RPMI7951 (cell line): ENCODE measurements at places on chromosomes 2 and 18. TPM values are rescaled to one million over a fixed set of nuclear protein-coding genes. Genes with fewer than 3 reads are reported as not detected.

MTA3 gene
- total RNA-seq: 22.9 and 28.0 TPM in 2 replicates

- no peak for DNase-seq
Observed at GRCh38 chr2:3703236-3703756, at the start of gene DCDC2C. Gene DCDC2C (plus strand): TSS chr2:3703575. CDS start chr2:3703752, 177 bp downstream.

DNA sequence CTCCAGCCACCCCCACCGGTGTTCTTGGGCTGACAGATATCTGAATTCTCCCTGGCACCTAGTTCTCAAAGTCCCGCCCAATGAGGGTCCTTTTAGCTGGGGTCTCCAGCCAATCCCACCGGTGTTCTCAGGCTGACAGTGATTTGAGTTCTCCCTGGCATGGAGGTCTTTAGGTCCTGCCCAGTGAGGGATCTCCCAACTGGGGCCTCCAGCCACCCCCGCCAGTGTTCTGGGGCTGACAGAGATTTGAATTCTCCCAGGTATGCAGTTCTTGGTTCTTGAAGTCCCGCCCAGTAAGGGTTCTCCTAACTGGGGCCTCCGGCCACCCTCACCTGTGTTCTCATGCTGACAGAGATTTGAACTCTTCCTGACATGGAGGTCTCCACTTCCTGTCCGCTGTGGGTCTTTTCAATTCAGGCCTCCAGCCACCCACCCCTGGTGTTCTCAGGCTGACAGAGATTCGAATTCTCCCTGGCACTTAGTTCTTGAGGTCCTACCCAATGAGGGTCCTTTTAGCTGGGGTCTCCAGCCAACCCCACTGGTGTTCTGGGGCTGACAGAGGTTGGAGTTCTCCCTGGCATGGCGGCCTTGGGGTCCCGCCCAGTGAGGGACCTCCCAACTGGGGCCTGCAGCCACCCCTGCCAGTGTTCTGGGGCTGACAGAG lies 154.6 kb downstream of the ANKRD36 start:
- DNase-seq: peak; percentile 1

DNA sequence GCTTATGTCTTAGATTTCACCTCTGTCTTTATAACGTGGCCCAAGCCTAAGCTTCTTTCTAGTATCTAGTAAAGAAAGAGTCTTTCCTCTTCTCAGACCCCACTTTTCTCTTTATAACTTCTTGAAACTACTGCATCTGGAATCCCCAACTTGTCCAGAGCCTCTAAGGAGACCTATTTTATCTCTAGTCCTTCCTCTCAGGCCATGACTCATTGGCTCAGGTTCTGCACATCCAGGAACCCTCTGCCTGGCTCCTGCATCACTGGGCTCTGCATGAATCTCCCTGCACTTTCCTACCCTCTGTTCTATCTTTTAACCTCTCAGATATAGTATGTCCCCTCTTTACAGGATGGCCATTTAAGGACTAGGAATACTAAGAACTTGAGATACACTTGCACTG lies 124.7 kb downstream of the DNAH6 start:
- no peak for DNase-seq

SEPTIN10 gene
- 107 and 124 TPM in 2 replicates for total RNA-seq

EDAR gene
- total RNA-seq: not detected in 2 replicates

TNFAIP6 gene
- 7.3 and 8.8 TPM in 2 replicates for total RNA-seq

DNA sequence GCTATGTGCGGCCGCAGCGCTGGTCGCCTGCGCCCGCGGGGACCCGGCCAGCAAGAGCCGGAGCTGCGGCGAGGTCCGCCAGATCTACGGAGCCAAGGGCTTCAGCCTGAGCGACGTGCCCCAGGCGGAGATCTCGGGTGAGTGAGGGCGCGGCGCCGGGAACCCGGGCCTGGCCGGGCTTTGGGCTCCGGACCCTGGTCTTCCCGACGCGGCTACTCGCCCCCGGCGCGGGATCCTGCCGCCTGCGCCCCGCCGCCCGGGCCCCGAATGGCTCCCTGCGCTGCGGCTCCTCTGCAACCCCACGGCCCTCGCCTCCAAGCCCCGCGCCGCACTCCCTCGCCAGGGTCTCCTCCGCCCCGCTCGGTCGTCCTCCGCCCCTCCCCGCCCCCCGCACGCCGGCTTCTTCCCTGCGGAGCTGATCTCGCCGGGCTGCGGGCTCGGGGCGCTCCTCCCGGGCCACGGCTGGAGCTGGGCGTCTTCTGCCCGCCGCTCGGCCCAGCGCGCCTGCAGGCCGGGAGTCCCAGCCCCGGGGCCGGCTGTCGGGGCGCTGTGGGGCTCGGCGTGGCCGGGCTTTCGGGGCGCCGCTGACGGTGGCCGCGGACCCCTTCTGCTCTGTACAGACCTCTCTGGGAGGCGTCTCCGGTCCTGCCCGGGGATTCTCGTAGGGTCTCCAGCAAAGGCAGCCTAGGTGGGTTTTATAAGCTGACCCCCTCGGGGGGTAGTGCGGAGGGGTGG lies 652 bp downstream of the GPC1 start:
- no peak for DNase-seq

TSGA10 gene
- 2.8 and 3.6 TPM in 2 replicates for total RNA-seq

EHBP1 gene
- 32.9 and 33.8 TPM in 2 replicates for total RNA-seq

DNA sequence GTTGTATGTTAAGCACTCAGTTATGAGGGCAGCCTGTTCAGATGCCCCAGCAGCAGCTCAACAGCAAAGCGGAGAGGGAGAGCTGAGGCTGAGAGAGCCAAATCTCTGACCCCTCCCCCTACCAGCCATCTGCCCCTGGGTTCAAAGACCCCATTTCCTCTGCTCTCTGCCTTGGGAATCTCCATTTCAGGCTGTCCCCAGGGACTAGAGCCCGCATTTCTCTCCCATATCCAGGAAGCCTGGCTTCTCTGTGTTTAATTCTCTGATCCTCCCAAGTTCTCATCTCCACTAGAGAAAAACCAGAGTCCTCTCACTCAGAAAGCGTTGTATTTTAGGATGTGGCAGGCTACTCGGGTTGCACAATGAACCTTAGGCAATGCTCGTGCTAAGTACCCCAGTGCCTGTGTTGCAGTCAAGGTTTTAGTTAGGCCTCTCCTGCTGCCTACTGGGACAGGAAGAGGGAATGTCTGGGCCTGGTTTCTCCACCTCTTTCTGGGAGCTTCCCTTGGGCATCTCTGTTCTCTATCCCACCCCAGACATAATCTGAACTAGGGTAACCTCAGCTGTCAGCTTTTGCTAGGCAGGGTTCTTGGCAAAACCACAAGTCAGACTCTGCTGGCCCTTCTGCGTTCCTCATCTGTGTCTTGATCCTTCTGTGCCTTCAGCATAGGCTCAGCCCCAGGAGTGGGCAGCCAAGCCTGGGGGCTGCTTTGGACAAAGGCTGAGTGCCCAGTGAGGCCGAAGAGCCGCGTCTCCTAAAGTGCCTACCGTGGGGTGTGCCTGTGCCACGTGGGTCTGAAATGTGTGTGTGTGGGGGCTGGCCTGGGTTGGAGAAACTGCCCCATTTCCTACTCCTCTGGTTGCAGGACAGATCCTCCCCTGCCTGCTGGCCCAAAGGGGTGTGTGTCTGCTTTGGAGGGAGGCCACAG lies 96.8 kb downstream of the STPG4 start:
- DNase-seq: peak; percentile 72

- DNase-seq: peak; percentile 33
Observed at GRCh38 chr2:196925768-196926561, 542 bp downstream of the PGAP1 start.

- DNase-seq: peak; percentile 86
Observed at GRCh38 chr2:71498261-71498701, 44.9 kb downstream of the DYSF start.

DNA sequence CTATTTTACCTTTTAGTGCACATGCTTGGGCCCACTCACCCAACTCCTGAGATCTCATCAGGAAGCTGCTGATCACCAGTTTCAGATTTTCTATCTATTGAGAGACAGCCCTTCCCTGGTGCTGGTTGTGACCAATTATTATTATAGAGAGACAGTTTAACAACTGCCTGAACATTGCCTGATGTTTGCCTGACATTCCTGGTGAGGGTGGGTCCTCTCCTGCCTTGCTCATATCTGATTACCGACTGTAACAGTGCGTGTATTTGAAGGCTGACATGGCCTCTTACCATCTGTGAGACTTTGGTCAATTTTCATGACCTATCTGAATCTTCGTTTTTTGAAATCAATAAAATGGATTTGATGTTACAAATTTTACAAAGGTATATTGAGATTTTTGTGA lies 39.0 kb downstream of the FAM171B start:
- no peak for DNase-seq

- DNase-seq: no peak
Observed at GRCh38 chr2:43486603-43487002, 109.2 kb downstream of the THADA start.

GRCh38 chr2:177530561-177530960 lies 138.0 kb downstream of the AGPS start:
- DNase-seq: no peak

DNA sequence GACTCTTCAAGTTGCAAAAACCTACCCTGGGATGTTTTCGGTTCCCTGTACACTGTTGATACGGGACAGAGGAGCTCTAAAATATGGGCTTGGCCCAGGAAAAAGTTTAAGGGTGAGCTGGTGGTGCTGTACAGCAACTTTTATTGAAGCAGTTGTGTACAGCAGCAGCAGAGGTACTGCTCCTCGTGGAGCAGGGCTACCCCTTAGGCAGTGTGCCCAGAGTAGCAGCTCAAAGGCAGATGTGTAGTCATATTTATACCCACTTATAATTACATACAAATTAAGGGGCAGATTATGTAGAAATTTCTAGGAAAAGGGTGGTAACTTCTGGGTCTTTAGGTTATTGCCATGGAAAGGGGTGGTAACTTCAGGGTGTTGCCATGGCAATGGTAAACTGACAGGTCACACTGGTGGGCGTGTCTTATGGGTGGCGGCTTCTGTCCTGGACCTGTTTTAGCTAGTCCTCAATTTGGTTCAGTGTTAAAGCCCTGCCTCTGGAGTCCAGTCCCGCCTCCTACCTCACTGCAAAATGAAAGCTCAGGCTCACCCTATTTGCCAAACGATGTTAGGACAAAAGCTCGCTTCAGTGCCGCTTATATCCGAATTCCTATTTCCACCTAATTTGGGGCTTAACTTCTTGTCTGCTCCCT lies 203.2 kb downstream of the ETAA1 start:
- DNase-seq: peak; percentile 74

SPHKAP gene
- total RNA-seq: not detected in 2 replicates

RFX8 gene
- 9.3 and 10.8 TPM in 2 replicates for total RNA-seq

AMER3 gene
- total RNA-seq: not detected in 2 replicates

DNA sequence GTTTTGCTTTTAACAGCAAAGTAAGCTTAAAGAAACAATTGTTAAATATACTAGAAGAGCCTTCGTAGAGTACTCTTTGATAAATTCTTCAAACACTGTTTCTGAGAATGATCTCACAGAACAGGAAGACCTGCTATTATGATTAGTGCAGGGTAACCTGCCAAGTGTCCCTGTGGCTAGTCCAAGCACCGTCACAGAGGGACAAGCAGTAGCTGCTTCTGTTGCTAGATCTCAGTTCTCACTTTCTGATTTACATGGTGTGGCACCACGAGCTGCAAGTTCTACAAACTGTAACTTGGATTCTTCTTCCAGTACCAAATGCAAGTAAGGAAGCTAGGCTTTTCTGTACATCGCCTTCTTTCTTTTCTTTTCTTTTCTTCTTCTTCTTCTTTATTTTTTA lies 121.5 kb downstream of the PIEZO2 start:
- DNase-seq: no peak

PROKR1 gene
- not detected in 2 replicates for total RNA-seq

DNA sequence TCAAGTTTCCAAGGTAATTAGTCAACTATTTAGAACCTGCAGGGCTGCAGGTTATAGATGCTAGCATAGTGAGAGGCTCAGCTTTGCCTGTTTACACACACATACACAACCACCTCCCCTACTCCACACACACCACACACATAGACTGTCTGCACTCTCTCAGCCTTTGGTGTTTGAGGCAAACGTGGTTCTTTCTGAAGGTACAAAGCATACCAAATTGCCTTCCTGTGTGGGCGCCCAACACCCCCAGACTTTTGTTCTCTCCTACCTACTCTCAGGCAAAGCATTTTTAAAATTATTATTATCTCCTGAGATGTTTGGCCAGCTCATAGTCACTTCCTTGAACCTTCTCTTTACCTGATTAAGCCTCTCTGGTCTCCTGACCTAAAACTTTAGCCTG lies 44.9 kb downstream of the MYO3B start:
- DNase-seq: no peak

- peak; percentile 92 for DNase-seq
Observed at GRCh38 chr18:70044632-70045031, 97.0 kb upstream of the CD226 start.

- DNase-seq: no peak
Observed at GRCh38 chr18:5568416-5568815, 24.6 kb upstream of the EPB41L3 start.

- no peak for DNase-seq
Observed at GRCh38 chr18:6022074-6022444, 126.7 kb upstream of the TMEM200C start.

GRCh38 chr2:162965191-162965590 lies 126.6 kb upstream of the KCNH7 start:
- DNase-seq: no peak

DNA sequence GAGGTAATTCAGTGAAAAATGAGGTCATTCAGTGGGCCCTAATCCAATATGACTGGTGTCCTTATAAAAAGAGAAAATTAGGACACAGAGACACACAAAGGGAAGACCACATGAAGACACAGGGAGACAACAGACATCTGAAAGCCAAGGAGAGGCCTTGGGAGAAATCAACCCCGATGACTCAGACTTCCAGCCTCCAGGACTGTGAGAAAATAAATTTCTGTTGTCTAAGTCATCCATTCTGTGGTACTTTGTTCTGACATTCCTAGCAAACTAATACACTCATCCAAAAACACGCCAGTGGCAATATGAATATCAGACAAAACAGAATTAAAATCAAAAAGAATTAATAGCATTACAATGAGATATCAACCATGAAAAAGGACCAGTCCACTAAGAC lies 303.7 kb downstream of the SS18 start:
- peak; percentile 94 for DNase-seq

MTIF2 gene
- total RNA-seq: 44.0 and 51.1 TPM in 2 replicates
